Stimulated activated CD8-positive, alpha-beta memory T cell treated with anti-CD3 and anti-CD28 coated beads, Interleukin-15, amount 100 ng/mL, for 24 hours (primary cell): ENCODE measurements at places on chromosomes 7 and 10.

GRCh38 chr7:47885309-47885986, 62.8 kb downstream of the PKD1L1 start:
- DNase-seq: no peak

DNA sequence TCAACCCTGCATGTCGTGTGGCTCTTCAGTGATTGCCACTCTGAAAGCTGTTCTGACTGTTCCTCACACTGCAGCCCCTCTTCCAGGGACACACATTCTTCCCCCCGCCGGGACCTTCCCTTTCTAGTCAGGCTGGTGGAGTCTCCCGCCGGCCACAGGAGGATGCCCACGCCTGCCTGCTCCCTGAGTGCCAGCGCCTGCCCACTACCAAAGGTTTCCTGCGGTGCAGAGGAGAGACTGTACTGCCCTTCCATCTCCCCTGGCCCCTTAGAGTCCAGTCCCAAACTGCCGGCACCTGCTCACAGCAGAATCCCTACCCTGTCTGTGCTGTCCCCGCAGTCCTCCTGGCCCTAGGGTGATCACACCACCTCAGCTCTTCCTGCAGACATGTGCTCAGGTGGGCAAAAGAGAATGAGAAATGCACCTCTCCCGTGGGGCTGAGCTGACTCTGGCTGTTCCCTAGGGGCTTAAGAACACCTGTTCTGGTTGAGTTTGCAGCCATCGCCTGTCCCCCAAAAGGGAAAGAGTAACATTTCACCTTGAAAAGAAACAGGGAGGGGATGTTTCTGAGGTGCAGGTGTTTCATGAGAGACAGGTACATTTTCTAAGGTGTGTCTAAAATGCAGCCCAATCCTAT, 1.4 kb downstream of the PODXL start:
- DNase-seq: no peak

DNA sequence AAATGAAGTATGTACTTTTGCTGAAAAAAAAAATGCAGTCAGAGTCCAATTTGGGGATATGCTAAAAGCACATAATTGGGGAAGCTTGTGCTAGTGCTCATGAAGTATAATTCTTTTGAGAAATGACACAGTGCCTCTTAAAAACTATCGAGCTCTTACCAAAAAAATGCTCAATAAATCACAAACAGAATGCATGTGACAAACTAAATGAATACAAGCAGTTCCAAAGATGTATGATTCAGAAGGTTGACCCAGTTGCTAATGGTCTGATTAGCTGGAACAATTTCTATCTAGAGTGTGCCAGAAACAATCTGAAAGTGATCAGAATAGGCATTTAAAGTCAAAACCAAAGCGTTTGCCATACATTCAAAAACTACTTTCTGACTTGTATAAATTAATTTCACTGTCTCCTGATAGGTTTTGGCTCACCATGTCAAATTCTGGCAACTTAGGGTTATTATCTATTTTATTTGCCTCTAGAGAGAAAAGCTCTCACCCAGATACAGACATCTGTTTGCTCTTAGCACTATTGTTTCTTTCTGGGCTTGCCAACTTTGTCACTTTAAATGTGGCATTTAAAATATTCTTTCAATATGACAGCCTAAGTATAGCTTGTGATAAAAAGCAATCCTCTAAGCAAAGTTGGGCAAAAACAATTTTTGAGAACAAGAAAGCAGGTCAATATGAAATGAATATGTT, 114.7 kb upstream of the AHR start:
- DNase-seq: no peak

DNA sequence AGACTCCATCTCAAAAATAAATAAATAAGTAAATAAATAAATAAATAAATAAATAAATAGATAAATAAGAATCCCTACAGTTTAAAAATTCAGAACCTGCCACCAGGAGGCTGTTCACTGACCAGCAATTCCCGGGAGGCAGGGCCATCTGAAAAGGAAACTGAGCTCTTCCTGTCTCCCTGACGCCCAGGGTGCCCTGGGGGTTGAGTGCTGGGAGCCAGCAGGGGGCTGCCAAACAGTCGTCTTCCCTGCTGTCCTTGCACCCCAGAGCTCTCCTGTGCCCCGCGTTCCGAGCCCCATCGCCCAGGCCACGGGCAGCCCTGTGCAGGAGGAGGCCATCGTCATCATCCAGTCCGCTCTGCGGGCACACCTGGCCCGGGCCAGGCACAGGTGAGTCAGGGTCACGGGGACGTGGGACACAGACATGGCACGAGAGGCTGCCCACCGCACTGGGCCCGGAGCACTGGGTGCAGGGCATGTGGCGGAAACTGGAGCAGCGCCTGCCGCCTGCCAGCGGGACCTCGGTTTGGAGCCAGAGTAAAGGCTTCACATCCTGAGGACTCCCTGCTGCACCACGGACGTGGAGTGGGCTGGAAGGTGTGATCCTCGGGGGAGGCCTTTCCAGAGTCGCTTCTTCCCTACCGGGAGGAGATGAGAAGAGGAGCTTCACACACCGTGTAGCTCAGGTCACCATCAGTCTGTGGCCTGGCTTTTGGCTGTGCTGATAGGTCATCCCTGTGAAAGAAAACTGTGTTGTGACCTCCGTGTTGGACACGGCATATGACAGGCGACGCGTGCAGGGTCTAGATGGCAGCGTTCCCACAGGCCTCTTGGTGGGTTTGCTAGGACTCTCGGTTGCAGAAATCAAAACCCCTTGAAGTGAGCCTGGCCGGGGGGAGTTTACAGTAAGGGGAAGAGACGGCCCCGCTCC, 25.9 kb upstream of the TTYH3 start:
- no peak for DNase-seq

- DNase-seq: no peak
Observed at GRCh38 chr10:51507476-51507875, 191.9 kb downstream of the CSTF2T start.

DNA sequence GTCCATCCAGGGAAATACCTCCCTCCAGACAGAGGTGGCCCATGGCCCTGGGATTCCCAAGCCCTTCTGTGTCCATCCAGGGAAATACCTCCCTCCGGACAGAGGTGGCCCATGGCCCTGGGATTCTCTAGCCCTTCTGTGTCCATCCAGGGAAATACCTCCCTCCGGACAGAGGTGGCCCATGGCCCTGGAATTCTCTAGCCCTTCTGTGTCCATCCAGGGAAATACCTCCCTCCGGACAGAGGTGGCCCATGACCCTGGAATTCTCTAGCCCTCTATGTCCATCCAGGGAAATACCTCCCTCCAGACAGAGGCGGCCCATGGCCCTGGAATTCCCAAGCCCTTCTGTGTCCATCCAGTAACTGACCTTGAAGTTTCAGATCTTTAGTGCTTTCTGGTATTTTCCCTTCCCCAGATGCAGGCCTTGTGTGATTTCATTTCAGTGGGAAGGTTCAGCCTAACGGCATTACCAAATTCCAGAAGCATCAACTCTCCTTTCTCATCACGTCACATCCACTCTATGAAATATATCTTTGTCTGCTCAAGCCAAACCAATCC, 28.8 kb upstream of the DIP2C start:
- DNase-seq: no peak

GRCh38 chr10:101060951-101061623, 702 bp upstream of the KAZALD1 start:
- peak; percentile 82 for DNase-seq

DNA sequence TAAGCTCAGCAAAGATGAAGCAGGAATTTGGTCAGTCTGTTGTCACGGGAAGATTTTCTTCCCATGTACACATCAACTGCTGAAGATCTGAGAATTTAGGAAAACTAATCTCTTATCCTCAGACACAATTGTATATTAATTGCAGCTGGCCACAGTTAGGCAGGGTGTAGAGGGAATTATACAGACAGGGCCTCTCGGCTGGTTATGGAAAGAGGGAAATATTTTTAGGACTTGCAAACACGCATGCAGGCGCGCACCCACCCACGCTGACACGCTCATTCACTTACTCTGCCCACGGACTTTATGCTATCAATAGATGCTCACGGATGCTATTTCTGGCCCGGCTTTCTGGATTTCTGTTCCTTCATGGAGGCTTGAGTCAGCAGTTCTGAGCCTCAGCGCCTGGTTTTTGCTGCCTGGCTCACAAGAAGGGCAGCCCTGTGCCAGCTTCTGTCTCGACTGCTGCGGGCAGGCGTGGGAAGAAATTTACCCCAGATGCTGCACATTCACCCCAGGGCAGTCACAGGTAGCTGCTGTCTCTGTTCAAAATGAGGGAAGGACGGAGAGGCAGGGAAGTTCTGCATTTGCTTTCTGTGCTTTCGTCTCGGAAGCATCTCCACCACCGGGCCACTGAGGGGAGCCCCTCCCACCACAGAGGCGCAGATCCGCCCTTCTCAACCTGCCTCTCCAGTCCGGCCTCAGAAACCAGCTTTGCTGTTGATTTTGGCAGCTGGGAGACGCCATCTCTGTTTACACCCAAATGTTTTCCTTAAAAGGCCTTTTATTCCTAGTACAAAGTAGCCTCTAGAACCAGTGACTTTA, 116.3 kb upstream of the BTBD16 start:
- DNase-seq: no peak

- no peak for DNase-seq
Observed at GRCh38 chr10:59314268-59314667, 48.1 kb downstream of the FAM13C start.

- no peak for DNase-seq
Observed at GRCh38 chr7:137881607-137882260, 35.0 kb upstream of the DGKI start.

- peak; percentile 17 for DNase-seq
Observed at GRCh38 chr10:25174461-25175230, at the start of gene GPR158. TSS of gene GPR158 (plus strand) at chr10:25175001. CDS start at chr10:25175421, 420 bp downstream.

DNA sequence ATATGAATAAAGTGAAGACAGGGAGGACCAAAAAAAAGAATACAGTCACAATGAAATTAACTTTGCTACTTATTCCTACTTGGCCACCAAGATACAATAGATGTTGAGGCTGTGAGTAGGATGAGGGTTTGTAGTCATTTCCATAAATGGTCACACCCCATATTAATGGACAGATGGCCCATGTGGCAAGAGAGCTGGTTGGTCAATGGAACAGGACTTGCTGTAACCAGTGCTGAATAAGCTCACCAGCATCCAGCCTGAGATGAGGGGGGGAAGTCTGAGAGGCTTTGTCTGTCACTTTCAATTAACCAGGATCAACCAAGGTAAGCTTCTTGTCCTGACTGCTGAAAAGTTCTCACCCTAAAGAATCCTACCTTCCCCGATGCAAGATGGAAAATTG, 130.4 kb upstream of the KCNMA1 start:
- DNase-seq: no peak

GRCh38 chr7:33379891-33380525, 250.6 kb downstream of the BBS9 start:
- no peak for DNase-seq

- no peak for DNase-seq
Observed at GRCh38 chr10:71550628-71551027, 153.9 kb downstream of the CDH23 start.

GRCh38 chr10:30828164-30828563, 198.6 kb upstream of the LYZL2 start:
- no peak for DNase-seq

DNA sequence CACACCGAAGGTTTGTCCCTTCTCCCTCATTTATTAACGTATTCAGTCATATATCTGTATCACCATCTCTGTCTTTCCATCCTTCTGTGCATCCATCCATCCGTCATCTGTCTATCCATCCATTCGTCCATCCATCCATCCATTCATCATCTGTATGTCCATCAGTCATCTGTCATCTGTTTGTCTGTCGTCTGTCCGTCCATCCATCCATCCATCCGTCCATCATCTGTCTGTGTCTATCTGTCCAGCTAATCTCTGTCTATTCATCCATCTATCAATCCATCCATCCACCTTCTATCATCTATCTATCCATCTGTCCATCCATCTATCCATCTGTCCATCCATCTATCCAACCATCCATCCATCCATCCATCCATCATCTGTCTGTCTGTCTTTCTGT, 213.9 kb downstream of the TYW1 start:
- no peak for DNase-seq

GRCh38 chr7:28570113-28570969, 158.0 kb downstream of the CREB5 start:
- no peak for DNase-seq

DNA sequence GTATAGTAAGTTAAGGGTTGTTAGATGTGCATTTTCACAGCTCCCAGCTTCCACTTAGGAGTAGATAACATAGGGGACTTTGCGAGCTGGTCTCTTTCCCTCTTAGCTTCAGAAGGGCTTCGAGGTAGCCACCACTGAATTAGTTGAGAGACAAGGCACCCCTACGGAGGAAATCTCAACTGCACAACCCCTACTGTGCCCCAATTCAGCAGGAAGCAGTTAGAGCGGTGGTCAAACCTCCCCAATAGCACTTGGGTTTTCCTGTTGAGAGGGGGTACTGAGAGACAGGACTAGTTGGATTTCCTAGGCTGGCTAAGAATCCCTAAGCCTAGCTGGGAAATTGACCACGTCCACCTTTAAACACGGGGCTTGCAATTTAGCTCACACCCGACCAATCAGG, 1.1 kb upstream of the HERPUD2 start:
- no peak for DNase-seq

DNA sequence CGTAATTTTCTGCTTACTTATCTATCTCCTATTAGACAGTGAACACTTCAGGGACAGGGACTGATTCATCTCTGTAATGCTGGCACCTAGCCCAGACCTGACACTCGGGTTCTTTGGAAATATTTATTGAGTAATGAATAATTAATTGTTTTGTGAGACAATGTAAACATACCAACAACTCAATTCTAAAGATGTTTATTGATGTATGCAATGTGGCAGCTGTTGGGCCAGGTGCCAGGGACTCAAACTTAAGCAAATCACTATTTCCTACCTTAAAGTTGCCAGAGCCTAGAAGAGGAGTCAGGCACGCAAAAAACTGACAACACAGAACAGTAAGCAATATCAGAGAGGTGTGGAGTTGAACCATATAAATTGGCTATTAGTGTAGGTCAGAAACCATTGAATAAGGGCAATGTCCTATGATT, 63.6 kb upstream of the BMPER start:
- DNase-seq: no peak

DNA sequence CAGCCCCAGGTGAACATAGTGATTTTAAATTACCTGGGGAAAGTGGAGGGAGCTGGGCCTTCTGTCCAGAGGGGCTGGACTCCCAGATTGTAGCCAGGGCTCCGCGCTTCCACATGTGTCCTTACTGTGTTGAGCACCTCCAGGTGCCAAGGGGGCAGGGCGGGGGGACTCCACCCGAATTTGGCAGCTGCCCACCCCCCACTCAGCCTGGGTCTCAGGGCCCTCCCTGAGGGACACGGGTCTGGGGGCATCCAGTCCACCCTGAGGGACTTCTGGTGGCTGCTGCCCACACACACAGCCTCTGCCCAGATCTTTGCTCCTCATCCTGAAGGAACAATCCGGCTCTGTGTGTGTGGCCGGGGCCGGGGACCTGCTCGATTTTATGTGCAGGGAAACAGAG, 28.2 kb upstream of the ADGRA1 start:
- DNase-seq: no peak
